ENCODE measurements at places on chromosomes 2 and 18.

DNA sequence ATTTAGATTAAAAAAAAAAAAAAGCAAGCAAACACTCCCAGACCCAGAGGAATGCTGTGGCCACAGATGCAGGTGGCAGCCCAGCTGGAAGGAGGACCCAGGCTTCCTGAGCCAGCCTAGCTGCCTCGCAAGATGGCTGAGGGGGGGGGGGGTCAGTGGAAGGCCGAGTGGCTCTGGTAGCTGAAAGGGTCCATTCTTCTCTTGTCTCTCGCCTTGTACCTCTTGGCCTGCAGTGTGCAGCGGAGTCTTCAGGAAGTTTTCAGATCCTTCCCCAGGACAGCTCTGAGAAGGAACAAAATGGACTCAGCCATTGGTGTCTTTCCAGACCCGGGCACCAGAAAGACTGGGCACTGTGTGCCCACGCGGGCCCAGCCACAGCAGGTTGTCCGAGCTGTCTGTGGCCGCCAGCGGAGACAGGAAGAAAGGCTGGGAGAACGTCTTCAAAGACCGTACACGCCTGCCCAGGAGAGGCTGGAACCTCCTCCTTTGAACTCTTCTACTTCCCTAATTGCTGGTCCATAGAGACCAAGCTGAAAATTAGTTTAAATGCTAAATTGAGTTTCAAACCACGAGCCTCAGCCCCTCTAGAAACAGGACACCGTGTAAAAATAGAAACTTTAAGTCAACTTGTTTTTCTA is 21.3 kb downstream of the APCDD1 start:
- DNase-seq = peak; percentile 10

DNA sequence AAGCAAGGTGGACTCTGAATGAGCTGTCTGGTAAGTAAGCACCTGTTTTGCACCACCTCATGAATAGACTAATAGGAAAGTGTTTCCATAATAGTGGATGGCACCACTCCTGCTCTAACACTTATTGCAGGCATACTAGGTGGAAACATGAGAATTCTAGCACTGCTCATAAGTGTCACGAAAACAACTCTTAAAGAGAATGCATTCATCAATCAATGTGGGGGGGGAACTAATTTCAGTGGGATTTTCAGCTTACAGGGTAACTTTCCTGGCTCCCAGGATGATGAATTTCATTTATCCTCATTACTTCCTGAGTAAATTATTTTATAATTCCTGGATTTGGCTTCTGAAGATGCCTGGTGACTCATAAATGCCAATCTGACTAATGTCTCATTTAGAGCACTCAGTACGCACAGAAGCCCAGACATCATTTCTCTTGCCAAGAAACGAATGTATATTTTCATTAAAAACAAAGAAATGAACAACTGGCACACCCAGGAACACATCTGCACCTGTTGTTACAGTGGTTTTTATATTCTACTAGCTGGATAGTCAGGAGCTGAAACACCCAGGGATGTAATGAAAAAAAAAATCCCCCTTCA is 129.6 kb downstream of the PID1 start:
- no peak for DNase-seq

- DNase-seq = no peak
Measured at GRCh38 chr2:66109419-66109818, 325.5 kb upstream of the MEIS1 start.

DNA sequence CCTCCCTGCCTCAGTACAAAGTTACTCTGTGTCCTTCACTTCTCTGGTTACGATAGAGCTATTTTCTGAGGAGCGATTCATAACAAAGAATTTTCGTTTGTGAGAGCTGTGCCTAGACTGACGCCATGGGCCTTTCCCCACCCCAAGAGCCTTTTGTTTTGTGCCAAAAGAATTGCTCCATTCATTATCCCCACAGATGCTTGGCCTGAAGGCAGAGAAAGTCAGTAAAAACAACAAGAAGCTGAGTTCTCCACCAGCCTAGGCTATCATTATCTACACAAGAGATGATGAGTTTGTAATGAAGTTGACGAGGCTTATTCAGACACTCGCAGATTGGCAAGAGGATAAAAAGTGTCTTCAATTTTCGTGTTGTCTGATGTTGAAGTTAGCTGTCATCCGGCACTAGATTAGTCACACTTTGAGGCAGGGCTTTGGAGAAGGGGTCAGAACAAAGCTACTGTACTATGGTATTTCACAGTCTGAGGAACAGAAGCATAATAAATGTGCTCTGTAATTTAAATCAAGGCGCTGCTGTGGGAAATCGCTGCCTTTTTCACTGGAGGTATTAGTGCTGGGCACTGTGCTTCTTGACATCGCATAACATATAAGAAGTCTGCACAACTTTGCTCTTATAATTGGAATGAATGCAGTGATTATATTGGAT is 278.4 kb upstream of the FIGN start:
- no peak for DNase-seq

DNA sequence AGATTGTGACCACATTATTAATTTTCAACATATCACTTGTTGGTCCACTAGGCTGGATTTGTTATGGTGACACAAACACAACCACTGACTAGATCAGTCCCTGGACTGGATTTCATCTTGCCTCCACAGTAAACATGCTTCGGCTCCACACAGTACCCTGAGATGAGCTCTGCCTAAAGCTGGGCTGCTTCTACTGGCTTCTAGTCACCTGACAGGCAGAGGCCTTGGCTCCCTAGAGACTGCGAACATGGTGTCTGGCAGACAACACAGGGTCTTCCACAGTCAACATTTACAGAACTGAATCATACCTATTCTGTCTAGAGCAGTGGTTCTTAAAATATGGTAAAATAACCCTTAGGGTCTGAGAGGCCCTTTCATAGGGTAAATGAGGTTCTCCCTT is 69.2 kb downstream of the RIT2 start:
- peak; percentile 43 for DNase-seq

- no peak for DNase-seq
Measured at GRCh38 chr2:112170495-112170894, 32.3 kb downstream of the FBLN7 start.

- DNase-seq = peak; percentile 63
Measured at GRCh38 chr18:9951022-9951859, 37.4 kb downstream of the VAPA start.

DNA sequence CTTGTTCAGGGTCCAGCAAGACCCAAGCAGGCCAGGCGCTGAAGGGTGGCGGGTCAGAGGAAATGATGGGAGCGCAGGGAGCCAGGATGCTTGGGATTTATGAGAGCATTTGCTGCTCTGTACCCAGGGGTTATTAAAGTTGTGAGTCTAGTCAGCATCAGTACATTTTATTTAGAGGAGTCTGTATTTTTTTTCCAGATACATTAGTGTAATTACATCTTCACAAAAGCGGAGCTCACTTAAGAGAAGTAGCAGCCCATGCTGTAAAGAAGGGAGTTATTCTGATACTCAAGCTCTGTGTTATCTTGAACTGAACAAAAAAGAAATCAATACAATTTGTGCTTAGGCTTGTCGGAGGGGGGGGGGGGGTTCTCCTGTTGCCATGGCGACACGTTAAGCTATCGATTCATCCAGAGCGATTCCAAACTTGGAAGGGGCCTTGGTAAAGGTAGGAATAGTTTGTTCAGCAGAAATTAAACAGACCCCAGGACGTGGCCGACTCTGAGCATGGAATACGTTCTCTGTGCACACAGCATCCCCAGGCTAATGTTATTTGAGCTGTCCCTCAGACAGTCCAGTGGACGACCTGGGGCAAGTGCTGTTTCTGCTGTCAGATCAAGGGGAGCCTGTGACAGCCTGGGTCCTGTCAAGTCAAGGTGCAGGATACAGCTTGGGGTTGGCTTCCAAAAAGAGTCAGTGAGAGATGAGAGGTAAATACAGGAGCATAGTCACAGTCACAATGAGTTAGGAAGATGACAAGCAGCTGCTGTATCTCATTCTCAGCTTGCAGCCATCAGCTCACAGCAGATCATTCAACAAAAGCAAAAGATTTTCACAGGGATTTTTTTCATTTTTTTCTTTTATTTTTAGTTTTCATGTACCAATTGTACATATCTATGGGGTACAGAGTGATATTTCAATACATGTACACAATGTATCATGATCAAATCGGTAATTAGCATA is 387.6 kb downstream of the DCDC2C start:
- peak; percentile 11 for DNase-seq

DNA sequence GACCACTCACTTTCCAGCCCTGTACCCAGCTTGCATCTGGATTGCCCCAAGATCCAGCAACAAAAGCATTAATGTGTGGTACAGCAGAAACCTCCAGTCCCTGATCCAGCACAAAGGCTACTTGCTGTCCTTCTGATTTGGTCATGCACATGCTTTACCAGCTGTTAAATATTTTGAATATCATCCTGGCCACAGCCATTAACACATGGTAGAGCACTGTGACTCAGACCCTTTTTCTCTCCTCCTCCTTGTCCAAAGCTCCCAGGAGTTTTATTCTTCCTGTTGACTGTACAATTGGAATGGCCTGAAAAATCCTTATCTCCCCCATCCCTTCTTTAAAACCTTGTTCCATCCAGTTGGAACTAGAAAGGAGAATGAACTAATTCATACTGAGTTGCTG is 419.7 kb upstream of the TNP1 start:
- DNase-seq = no peak

DNA sequence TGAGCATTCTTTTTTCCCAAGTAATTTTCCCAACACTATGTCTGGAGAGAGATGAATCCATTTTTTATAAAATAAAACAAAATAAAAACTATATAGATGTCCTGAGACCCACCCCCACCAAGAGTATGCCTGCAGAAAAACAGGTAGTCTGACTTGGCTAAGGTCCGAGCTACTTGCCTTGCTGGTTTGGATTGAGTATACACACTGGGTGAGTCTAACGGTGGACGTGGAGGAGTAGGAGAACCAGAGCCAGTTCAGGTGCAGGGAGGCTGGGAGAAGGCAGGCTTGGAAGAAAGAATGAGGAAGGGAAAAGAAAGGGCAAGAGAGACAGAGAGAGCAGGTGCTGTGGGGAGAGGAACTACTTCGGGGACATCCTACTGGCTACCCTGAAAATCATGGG is 21.3 kb upstream of the AFTPH start:
- DNase-seq = no peak

GRCh38 chr2:98458207-98458606 is 13.5 kb downstream of the INPP4A start:
- DNase-seq = no peak

GRCh38 chr2:122136056-122136455 is 380.6 kb downstream of the TSN start:
- DNase-seq = peak; percentile 18

- no peak for DNase-seq
Measured at GRCh38 chr2:181304011-181304844, 153.0 kb upstream of the ITGA4 start.

DNA sequence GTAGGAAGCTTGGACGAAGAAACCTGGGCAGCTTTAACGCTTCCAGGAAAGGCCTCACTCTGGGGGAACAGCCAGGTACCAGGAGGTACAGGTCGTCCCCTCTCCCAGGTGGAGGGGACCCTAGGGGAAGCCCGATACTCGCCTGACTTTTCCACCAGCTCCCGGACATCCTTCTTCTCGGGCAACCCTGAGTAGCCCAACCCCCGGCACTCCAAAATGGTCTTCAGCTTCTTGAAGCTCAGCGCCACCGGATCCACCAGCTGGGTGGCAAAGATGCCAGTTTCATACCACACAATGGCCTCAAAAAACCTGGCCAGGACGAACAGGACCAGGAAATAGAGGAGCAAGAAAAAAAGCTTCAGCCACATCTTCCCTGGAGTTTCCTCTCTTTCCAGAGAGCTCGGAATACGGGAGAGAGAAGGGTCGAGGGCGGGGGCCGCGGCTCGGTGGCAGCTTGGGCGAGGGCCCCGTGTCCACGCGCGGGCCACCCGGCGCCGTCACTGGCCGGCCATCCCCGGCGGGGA is 1.1 kb downstream of the RNF103 start:
- DNase-seq = peak; percentile 14

DNA sequence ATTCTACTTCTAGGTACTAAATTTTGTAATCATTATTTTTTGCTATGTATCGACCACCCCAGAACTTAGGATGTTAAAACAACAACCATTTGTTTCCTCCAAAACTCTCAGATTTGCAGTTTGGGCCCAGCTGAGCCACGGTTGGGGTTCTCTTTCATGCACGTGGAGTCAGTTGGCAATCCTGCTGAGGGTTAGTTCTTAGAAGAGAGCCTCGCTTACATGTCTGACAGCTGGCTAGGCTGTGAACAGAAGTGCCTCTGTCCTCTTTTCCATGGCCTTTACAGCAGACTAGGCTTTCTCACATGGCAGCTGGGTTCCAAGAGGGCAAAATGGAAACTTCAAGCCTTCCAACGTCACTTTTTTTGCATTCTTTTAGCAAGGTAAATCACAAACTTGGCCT is 9.3 kb upstream of the RGPD4 start:
- DNase-seq = no peak

DNA sequence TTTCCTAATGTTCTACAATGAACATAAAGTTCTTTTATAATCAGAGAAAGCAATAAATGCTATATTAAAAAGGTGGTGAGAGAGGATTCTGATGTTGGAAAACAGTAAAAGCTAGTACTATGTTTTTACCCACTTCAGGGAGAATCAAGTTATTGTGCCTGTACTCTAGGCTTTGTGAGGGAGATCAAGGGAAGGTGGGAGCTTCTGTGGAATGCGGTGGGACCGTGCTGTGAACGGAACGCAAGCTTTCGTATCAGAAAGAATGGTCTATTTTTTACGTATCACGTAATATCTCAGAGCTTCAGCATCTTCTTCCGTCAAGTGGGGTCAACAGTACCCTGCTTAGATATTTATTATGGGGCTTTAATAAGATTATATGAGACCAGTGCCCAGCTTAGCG is 193.2 kb downstream of the CLIP4 start:
- no peak for DNase-seq

DNA sequence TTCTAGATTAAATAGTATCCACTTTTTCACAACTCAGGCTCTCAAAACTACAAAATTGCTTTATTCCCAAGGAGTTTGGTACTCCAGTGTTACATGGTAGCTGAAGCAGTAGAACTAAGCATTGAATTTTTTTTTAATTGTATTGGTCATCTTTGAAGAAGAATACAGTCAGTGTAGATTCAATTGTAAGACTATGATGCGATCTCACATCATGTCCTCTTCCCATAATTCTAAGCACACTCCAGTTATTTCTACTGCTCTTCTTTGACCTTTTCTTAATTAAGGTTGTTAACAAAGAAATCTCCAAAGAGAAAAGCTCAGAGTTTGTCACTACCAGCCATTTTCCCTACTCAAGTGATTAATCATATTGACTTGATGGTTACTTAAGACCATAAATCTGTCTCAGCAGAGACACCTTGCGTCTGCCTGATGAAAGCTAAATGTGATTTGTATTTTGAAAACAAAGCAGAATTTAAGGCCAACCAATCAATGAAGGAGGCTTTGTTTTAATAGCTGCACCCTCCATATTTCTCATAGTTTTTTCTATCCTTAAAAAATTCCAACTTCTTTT is 130.2 kb downstream of the DTNA start:
- peak; percentile 25 for DNase-seq

DNA sequence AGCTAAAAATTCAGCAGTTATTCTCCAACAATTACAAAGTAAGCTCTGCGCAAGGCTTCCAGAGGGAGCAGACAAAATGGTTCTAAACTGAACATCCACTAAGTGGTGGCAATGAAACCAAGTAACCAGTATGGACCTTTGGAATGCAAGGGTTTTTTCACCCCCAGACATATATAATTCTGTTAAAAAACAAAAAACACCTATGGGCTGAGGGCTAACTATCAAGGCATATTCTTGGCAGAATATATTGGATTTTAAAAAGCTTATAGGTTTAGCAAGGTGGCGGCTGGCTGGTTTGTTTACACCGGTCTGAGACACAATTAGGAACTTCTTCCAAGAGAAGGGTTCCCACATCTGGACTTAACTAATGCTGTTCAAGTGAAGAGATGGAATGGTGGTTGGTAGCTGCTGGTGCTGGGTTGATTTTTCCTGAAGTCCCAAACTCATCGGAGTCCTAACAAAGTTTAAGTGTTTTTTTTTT is 2.8 kb downstream of the ZFP36L2 start:
- DNase-seq = no peak

All from SK-N-DZ (cell line).